ENCODE measurements at places on chromosomes 11 and 22.

GRCh38 chr11:57543593-57543992 is 6.2 kb downstream of the SMTNL1 start:
- no peak for DNase-seq

DNA sequence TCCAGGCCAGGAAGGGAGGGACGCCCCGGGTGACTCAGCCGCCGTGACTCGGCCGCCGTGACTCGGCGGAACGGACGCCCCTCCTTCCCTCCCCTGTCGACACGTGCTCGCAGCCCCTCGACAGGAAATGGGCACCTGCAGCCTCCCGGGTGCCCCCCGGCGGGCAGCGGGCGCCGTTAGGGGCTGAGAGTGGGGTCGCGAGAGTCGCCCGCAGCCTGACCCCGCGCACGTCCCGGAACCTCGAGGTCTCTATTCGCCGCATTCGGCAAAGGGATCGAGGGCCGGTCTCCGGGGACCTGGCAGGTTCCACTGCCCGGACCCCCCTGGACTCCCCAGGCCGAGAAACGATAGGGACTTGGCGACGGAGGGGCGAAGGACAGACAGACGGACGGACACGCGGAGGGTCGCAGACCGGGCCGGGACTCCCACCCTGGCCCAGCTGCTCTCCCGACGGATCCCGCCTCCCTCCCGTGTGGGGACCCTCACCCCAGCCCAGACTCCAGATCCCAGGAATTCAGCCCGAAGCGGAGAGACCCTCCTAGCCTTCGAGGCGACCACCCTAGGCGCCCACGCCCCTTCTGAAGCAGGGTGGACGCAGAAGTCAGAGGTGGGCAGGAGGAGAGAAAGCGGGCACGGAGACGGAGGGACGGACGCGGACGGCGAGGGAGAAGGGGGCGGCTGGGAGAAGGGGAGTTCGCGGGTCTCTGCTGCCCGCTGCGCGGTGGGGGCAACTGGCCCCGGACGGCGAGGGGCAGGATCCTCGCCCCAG is 648 bp downstream of the FOSL1 start:
- DNase-seq, result no peak

GRCh38 chr11:66363805-66364535 is 7.6 kb downstream of the SLC29A2 start:
- DNase-seq, result no peak

- no peak for DNase-seq
Measured at GRCh38 chr11:90722552-90723190, 499.8 kb upstream of the CHORDC1 start.

GRCh38 chr22:48925450-48925849 is 902.2 kb downstream of the BRD1 start:
- no peak for DNase-seq
